ENCODE measurements at places on chromosomes 6 and 20.

DNA sequence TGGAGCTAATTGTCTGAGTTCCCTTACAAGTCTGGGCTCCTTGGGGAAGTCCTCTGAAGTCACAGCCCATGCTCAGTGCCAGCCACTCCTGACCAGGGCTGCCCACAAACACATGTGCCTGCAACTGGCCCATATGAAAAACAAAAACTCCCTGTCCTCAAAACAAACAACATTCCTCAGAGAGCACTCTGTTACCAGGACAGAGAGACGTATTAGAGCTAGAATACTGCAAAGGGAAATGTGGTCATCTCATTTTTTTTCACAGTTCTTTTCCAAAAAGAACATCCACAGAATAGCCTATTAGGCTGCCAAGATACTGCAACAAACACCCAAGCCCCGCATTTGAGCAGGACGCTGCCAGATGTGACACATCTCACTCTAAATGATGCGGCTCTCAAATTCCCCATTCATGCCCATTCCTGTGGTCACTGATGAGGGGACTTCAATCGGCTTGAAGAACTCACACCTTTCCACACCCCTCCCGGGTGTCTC, 71.1 kb downstream of the SLC22A23 start:
- DNase-seq: no peak

GRCh38 chr6:135043846-135044245, 10.8 kb downstream of the HBS1L start:
- DNase-seq: no peak

DNA sequence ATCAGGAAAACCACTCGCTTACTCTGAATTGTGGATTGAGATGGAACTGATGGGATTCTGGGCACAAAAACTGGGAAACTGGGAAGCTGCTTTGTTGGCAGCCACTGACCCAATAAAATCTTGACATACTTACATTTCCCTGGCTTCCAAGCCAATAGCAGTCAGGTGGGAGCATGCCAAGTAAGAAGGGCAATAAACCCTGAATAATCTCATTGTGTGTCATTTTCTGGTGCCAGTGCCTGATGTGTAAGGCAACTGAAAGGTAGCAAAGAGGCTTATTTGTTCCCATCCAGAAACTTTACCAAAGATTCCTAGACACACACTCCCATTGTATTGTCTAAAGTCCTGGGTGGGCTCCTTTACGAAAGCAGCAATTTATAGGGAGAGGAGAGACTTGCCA, 93.2 kb downstream of the TBX18 start:
- no peak for DNase-seq

- no peak for DNase-seq
Measured at GRCh38 chr6:168540713-168541291, 99.8 kb downstream of the SMOC2 start.

DNA sequence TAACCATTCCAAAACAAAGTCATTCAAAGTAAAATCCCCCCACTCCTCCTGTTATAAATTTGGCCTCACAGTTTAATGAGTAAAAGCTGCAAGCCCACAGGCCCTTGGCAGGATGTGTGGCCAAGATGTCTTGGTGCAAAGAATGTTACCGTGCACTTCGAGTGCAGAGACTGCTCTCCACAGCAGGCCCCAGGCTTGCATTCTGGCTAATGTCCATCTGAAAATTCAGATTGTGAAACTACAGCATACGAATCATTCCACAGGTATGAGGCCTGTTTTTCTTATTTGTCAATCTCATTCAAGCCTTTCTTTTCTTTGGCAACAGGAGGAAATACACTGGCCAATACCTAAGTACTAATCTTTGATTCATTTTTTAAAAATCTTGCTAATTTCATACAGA, 7.1 kb downstream of the RPS6KA2 start:
- no peak for DNase-seq

DNA sequence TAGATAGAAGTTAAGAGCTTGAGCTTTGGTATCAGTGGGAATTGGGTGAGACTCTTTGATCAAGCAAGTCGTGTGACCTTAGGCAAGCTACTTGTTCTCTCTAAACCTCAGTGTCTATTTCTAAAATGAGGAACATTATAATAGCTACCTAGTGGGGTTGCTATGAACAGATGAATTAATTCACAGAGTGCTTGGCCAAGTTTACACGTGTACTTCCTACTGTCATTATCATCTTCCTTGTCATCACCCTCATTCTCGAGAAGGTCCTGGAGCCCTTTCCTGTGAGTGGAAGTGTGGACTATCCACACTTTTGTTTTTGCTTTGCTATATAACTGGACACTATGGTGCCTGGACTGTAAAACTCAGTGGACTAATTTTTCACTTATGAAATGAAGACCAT, 64.0 kb downstream of the BCKDHB start:
- no peak for DNase-seq

- no peak for DNase-seq
Measured at GRCh38 chr6:27234576-27234975, 12.9 kb upstream of the PRSS16 start.

DNA sequence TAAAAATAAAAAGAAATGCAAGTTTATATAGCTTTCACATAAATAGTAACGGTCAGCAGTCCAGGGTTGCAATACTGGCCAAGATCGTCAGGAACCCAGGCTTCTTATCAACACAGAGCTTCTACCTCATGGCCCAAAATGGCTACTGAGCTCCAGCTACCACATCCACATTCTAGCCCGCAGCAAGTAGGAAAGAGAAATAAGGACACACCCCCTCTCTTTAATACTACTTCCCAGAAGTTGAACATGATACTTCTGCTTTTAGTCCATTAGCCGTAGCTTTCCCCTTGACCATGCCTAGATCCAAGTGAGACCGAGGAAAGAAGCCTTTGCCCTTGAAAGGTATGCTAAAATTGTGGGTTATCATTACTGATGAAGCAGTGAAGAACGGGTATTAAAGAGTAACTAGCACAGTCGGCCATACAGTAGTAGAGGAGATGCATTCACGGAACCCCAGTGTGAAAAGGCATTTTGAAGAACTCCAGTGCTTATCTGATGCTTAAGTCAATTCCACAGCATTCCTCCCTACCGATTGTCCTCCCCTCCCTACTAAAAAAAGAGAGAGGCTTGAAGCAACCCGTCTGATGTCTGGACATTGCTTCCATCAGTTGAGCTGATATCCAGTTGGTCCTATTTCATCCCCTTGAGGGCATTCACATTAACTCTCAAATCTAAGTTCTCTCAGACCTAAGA, 226.9 kb upstream of the RREB1 start:
- no peak for DNase-seq

DNA sequence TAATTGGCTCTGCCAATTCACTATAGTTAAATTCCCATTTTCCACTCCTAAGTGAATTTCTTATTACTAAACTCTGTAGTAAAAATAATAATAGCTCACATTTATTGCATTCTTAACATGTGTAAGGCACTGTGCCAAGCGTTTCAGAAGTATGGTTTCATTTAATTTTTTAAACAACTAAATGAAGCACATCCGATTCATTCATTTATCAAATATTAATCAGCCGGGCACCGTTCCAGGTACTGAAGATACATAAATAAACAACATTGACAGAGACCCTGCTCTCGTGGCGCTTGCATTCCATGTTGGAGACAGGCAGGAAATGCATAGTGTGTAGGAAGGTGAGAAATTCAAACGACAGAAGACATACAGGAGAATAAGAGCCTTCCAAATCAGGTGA, 423.2 kb upstream of the JARID2 start:
- DNase-seq: no peak

DNA sequence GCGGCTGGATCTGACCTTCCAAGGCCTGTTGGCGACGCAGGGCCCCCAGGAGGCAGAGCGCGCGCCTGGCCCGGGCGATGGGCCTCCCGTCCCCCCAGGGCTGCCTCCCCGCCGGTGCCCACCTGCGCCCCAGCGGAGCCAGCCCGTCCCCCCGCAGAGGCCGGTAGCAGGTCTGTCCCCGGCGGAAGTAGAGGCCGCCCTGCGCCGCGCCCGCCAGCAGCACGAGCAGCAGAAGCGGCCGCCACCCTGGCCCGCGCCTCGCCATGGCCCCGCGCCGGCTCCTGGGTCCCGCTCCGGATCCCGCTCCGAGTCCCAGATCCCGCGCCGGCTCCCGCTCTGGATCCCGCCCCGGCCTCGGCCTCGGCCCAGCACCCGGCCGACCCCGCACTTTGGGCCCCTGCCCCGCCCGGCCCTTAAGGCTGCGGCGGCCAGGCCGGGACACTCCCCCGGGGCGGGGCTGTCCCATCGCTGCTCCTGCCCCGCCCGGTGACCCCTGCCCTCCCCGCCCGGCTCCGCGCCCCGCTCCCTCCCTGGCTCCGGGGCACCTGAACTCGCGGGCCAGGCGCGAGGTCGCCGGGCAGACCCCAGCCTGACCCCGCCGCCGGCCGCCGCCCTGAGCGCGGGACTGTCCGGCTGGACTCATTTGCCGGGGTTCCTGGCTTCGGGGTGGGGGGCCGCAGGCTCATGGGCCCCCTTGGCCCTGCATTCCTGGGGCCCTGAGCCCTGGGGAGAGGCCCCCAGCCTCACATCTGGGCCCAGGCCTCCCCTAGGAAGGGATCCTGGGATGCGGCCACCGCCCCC, at the start of gene CTSZ:
Gene CTSZ (minus strand): TSS at position 391 of the 801 bp plus-strand sequence. CDS start 126 bp downstream, at position 265.
- DNase-seq: peak; percentile 77

DNA sequence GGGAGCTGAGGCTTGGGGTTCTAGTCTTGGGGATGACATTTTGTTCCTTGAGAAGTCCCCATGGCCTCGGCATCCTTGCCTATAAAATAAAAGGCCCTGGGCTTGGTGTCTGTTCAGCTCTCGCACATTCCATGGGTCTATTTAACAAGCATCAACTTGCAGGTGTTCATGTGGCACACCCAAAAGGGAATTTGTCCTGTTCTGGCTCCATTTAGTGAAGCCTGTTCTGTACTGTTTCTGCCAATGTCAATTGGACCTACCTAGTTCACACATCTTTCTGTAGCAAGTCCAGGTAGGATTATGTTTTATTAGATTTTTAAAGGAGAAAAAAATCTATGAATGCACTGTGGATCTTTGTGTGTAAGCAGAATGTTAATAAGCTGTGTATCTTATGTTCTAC, 262.0 kb downstream of the HIVEP2 start:
- DNase-seq: no peak

GRCh38 chr20:10652185-10652584, 21.6 kb downstream of the JAG1 start:
- no peak for DNase-seq

- DNase-seq: no peak
Measured at GRCh38 chr6:103504501-103505154, 1355.1 kb downstream of the HACE1 start.

GRCh38 chr20:62977613-62978560, 25.4 kb downstream of the SLC17A9 start:
- peak; percentile 93 for DNase-seq

GRCh38 chr6:45156075-45156474, 172.1 kb upstream of the RUNX2 start:
- DNase-seq: no peak

- DNase-seq: no peak
Measured at GRCh38 chr6:63739094-63739687, 103.6 kb downstream of the PHF3 start.

- DNase-seq: no peak
Measured at GRCh38 chr6:38209371-38210260, 390.1 kb downstream of the ZFAND3 start.

DNA sequence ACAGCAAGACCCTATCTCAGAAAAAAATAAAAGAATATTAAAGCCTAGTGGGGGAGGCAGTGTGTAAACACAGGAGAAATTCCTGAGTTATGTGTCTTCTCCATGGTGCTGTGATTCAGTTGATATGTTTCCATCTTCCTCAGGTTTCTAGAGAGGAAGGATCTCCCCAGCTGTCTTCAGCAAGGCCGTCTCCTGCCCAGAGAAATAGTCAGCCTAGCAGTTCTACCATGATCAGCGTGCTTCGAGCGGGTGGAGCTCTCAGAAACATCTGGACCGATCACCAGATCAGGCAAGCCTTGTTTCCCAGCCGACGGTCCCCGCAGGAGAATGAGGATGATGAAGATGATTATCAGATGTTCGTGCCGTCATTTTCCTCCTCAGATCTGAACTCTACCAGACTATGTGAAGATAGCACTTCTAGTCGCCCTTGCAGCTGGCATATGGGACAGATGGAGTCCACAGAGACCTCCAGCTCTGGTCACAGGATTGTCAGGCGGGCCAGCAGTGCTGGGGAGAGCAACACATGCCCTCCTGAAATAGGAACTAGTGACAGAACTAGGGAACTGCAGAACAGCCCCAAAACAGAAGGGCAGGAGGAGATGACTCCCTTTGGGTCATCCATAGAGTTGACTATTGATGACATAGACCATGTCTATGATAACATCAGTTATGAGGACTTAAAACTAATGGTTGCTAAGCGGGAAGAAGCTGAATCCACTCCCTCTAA, 34.9 kb upstream of the MTHFD1L start:
- no peak for DNase-seq

DNA sequence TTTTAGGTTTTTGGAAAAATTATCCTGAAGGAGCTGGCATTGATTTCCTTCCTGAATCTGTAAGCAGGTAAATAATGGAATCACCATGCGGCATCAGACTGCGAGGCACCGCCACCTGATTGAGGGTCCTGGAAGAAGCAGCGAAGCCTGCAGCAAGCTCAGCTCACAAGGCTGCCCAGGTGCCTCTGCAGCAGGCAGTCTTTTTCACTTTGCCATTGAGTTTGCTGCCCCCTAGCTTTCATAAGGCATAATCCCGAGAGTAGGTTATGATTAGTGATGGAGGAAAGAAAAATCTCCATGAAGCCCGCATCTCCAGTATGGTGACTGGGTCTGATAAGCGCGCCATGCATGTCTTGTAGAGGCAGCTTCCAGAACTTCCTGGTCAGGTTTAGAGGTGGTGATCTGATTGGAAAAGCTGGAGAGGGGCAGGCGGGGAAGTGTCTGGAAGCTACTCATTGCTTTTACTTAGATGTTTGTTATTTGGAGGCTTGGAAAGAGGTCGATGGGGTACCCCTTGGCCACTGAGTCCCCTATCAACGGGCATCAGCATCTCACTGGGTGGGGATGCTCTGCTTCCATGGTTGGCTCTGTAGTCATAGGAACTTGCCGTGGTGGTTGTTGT, 26.7 kb downstream of the IYD start:
- DNase-seq: peak; percentile 65

DNA sequence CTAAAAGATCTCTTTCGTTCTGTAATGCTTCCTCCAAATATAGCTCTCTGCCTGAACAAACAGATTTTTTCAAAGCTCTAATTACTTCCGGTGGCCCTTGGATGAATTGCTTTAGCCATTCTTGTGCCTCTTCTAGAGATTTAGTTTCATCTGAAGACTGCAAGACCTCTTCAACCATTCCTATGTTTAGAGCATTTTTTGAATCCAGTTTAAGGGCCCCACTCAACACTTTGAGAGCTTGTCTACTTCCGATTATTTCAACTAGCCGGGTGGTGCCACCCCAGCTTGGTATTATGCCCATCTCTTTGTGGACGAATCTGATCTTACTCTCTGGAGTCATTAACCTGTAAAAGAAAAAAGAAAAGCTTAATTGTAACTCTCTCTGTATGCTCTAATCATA, 23.3 kb downstream of the RNF146 start:
- no peak for DNase-seq

GRCh38 chr6:109069746-109070145, 24.9 kb downstream of the SESN1 start:
- DNase-seq: no peak

All from germinal center (tissue), 1 donor.